Hematopoietic multipotent progenitor cell (in vitro differentiated cells): ENCODE measurements at places on chromosomes 3 and 15.

DNA sequence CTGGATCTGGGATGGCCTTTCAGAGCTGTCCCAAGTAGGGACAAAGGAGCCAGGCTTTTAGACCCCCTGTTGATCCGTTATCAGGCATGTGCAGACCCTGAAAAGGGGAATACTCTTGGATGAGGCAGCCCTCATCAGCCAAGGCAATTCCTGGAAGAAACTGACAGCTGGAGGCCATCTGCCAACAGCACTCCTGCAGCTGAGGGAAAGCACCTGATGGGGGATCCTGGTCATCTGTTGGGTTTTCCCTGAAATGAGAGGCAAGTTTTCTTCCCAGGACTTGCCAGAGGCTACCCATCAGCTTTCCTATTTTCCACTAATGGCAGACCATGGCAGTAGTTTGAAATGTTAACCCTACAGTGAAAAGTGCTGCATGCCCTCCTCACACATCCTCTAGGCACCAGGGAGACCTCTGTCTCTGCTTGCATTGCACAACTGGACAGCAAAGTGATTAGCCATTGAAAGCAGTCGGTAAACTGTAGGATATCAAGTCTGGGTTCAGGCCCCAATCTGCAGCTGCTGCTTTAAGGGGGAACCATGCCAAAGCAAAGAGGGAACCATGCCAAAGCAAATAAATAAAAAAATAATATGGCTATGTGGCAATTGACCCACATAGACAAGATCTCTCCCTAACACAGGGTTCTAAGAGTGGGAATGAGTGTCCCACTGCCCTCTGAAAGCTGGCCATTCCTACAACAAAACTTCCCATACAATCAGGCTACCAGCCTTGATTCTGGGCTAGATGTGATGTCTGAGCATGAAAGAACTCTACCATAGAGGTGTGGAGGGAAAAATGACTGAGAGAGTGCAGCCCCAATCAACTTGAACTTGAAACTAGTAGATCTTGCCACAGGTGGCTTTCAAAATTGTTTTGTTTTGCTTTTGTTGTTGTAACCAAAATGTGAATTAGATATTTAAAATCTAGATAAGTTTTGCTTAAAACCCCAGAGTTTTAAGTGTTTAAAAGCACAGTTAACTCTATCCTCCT, 232.0 kb upstream of the STT3B start:
- no peak for DNase-seq

- no peak for DNase-seq
These were observed 52.7 kb downstream of the SLC25A36 start for GRCh38 chr3:140994316-140994715.

DNA sequence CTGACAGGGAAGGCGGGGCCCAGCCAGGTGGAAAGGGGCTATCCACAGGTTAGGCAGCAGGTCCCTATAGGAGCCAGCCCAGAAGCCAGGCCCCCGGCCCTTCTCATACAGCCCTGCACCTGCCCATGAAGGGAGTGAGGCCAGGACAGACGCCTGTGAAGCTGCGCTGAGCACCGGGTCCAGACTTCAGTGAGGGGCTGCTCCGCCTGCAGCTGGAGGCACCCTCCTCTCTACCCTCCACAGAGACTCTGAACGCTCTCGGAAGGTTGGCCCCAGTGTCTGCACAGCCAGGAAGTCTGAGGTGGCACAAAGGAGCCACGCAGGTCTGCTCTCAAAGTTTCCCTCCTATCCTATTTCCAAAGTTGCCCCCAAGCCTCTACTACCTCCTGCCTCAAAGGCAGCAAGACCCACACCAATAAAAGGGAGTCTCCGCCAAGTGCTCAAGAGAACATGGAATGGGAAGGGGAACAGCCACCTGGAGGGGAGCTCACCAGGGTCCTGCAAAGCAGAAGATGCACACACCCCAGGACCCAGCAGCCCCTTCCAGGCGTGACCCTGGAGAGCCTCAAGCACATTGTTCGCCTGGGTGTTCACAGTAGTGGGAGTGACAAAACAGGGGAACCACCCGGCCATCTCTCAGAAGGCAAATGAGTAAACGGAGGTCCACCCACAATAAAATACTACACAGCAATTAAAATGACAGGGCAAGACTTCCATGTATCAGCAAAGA, 19.5 kb downstream of the XXYLT1 start:
- DNase-seq, result no peak

DNA sequence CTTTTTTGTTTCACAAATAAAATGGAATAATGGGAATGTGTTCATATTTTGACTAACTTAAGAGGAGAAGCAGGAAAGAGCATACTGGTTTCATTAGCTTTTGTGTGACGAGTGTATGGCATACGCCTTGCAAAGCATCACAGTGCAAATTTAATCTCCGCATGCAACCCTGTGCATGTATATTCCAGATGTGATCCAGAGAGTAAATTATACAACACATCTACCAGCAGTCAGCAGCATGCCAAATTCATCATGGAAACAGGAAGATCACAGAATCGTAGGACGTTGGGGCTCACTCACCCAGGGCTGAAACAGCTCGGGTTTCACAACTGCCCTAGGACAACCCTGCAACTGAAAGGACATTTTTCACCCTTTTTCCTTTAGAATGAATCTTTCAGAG, 53.4 kb downstream of the ADAMTS9 start:
- no peak for DNase-seq

DNA sequence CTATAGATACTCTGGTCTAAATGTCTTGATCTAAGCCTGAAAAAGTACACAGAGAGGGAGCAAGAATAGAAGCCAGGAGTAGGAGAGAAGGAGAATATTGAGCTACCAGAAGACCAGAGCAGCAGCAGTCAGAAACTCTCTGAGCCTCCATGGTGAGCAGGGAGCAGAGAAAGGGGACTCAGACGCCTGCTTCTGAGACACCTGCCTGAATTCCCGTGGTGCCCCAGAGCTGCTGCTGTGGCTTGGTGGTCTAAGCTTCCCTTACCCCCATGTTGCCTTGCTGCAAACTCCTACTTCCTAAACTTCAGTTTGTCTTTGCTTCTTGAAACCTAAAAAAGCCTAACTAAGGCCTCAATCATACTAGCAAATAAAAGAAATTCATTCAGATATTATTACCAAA, 94.9 kb upstream of the STRIT1 start:
- no peak for DNase-seq

GRCh38 chr3:5568451-5568850, 380.9 kb downstream of the EDEM1 start:
- DNase-seq, result no peak

GRCh38 chr3:9901967-9902366, 681 bp upstream of the IL17RE start:
- peak; percentile 53 for DNase-seq

DNA sequence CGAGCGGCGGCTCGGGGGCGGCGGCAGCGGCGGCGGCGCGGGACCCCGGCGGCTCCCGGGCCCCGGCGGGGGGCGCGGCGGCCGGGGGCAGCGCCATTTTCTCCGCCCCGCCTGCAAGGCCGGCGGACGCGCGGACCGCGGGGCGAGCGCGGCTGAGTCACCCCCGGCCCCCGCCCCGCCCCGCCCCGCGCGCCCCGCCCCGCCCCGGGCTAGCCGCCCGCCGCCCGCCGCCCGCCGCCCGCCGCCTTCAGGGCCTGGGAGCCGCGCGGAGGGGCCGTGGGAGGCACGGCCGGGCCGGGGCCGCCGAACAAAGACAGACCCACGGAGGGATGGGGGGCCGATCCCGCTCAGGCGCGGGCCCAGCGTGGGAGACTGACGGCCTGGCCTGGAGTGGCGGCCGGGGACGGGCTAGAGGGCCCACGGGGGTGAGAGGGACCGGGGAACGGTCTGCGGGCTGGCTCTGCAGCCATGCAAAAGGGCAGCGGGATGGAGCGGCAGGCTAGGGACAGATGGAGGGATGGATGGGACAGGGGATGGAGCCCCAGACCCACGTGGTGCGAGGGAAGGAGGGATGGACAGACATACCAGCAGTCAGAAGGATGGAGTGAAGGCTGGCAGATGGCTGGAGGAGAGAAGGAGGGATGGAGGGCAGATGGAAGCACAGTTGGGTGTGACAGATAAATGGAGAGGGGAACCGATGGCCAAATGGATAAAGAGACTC, at the start of gene EIF4E3:
TSS of gene EIF4E3 (minus strand) at position 132 of the 721 bp plus-strand sequence. CDS start at position 97, 35 bp downstream.
- no peak for DNase-seq

DNA sequence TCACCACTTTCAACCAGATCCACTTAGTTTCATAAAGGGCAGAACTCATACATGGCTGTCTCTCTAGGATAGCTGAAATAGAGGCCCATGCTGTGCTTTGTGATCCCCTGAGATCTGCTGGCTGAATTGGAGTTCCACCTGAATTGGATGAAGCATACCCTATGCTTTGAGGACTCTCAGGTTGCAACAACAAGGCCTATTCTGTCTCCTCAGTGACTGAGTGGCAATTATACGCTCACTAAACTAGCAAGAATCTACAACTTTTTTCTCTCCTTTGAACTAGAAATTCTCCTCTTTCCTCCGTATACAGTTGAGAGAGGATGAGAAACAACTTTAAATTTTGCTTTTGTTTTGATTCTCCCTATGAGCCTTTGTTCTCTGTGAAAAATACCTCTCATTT, 348.7 kb downstream of the LSAMP start:
- no peak for DNase-seq

GRCh38 chr3:5016211-5017161, 37.2 kb downstream of the BHLHE40 start:
- DNase-seq, result no peak

DNA sequence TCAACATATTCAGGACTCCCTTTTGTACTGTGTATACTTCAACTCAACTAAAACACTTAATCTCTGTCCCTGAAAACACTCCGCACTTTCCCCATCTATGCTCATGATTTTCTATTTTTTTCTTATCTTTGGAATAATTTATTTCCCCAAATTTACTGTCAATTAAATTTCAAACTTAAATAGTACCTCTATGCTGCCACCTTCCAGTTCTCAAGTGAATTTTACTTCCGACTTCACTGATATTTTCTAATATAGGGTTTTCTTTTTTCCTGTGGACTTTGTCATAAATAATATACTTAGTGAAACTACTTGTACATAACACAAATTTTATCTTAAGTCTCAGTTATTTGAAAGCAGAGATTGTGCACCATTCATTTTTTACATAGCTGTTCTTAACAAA, 1303.3 kb downstream of the OTOL1 start:
- no peak for DNase-seq

DNA sequence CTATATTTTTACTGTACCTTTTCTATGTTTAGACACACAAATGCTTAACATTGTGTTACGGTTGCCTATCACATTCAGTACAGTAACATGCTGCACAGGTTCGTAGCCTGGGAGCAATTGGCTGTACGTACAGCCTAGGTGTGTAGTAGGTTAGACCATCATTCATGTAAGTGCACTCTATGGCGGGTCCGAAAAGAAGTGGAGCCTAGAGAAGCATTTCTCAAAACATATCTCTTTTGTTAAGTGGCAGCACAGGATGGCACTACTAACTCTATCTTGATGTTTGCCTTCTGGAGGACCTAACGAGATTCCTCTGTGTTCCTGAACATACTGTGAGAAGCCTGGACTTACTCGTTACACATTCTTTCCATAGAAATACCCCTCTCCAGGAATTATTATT, 132.3 kb upstream of the ADPGK start:
- no peak for DNase-seq

DNA sequence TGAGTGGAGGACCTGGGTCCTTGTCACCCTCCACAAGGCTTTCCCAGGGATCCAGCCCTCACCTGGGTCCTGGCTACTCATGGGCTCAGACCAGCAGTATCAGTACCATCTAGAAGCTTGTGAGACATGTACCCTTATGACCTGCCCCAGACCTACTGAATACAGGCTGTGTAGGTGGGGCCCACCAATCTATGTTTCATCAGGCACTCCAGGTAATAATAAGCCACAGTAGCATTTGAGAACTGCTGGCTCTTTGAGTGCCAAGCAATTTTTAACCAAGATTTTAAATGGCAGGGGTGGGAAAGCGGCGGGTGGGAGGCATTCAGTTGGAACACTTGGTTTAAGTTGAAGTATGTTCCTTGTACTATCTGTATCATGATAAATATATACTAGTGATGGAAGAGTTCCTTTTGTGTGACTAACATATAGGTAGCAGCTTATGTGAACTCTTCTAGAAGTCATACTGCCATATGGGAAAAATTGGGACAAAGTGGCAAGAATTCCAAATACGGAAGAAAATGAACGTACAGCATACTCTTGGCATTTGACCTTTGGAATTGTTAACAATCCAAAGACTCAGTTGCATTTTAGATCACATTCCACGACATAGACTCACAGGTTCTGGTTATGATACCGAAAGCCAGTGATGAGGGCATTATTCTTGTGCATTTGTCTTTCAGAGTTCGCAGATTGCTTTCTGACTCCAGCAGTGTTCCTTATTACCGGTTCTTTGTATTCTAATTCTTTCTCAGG, 190.4 kb downstream of the GHSR start:
- DNase-seq, result no peak

GRCh38 chr3:55330355-55330754, 156.8 kb downstream of the WNT5A start:
- no peak for DNase-seq

DNA sequence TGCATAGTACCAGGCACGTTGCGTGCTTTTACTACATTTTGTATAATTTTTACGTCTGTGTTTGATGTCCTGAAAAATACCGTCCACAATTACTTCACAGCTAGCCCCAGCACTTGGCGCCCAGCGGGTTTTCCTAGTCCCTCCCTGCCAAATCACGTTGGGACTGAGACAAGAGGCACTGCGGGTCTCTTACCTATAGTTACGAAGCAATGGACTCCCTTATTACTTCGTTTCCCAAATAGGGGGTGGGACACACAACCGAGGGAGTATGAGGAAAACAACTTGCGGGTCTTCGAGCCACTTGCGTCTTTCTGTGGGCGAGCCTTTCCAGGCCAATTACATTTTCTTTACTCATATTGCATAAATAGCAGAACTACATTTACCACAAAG, 620 bp upstream of the CMSS1 start:
- no peak for DNase-seq

- no peak for DNase-seq
These were observed 633.6 kb upstream of the UBE2E2 start for GRCh38 chr3:22569570-22569969.

GRCh38 chr3:117366574-117366973, 657.0 kb downstream of the TUSC7 start:
- DNase-seq, result no peak

DNA sequence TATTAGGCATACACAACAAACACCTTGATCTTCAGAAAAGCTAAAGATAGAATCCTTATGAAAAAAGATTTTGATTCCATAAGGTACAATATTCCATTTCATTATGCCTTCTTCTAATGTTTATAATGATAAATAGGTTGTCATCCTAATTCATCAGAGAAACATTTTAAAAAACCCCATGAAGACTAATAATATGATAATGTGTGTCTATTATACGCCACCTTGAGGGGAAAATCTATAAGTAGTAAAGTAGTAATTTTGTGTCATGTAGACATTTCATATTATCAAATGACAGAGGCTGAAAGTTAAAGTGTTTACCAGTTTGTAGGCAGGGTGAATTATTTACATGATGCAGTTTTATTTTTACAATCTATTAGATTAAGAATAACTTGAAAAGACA, 524.3 kb downstream of the GBE1 start:
- DNase-seq, result peak; percentile 3

- peak; percentile 3 for DNase-seq
These were observed 1.3 kb downstream of the PYGO1 start for GRCh38 chr15:55586808-55587207.

DNA sequence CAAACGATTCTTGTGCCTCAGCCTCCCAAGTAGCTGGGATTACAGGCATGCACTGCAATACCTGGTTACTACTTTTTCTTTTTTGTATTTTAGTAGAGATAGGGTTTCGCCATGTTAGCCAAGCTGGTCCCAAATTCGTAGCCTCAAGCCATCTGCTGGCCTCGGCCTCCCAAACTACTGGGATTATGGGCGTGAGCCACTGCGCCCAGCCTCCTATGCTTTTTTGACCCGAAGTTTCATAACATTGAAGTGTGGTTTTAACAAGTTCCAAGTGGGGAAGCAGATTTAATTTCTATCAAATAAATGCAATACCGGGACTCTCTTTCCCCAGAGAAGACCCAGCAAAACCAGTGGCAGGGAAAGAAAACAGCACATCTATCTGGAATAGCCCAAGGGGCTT, 13.7 kb downstream of the SH3BP5 start:
- no peak for DNase-seq
